HS-5 (cell line): ENCODE measurements at places on chromosomes 4 and X.

DNA sequence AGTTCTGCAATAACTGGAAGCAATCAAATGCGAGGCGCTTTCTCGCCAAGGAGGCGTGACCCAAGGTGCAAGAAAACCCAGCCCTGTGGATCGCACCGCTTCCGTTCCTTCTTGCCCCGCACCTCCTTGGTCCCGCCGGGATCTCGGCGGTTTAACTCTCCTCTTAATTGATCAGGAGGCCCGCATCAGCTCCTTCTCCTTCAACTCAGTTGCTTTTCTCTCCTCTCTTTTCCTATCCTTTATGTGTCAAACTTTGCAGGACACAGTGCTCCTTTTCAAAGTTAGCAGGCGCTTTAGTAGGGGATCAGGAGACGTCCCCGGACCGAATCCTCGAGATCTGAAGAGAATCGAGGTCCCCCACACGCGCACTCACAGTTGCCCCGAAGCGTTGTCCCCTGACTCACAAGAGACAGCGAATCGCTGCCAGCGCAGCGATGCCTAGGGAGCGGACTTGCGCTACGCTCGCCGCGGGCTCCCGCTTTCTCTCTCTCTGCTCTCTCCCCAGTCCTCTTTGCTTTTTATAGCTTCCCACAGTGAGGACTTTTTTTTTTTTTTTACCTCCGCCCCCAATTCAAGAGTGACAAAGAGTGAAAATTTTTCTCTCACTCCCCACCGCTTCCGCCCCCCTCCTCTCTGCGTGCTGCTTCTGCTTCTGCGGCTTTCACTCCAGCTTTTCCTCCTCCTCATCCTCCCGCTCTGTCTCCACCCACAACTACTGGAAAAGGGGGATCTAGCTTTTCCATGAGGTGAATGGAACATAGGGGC is at the start of gene DKK2:
TSS of gene DKK2 (minus strand) at position 495 of the 765 bp plus-strand sequence. CDS start 722 bp downstream, outside the sequence.
- DNase-seq, result no peak

DNA sequence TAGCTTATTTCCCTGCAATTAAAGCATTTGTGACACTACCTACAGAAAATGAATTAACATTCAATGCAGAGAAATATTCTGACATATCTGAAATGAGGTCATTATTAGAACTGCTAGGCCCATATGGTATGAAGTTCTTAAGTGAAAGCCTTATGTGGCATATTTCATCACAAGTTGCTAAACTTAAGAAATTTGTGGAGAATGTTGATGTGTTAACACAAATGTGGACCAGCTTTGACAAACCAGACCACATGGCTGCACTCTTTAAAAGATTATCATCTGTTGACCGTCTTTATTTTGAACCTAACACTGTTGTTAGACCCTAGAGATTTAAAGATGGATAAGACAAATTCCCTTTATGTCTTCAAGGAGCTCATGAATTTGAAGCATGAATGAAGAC is 1024.1 kb downstream of the RPA4 start:
- no peak for DNase-seq

DNA sequence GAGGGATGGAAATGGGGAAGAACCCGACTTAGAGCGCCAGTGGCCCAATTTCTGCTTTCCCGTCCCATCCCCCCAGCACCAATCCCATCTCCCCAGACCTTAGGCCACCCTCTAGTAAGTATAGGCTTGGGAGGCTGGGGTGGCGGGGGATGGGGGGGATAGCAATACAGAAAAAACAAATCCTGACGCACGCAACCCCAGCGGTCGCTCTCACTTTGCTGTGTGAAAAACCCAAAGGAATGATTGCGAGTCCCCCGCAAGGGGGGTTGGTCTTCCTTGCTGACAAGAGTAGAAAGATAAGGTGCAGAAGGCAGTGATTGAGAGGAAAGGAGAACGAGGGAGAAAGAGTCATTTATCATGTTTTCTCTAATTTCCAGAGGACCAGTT is 863 bp downstream of the CPE start:
- DNase-seq, result no peak

DNA sequence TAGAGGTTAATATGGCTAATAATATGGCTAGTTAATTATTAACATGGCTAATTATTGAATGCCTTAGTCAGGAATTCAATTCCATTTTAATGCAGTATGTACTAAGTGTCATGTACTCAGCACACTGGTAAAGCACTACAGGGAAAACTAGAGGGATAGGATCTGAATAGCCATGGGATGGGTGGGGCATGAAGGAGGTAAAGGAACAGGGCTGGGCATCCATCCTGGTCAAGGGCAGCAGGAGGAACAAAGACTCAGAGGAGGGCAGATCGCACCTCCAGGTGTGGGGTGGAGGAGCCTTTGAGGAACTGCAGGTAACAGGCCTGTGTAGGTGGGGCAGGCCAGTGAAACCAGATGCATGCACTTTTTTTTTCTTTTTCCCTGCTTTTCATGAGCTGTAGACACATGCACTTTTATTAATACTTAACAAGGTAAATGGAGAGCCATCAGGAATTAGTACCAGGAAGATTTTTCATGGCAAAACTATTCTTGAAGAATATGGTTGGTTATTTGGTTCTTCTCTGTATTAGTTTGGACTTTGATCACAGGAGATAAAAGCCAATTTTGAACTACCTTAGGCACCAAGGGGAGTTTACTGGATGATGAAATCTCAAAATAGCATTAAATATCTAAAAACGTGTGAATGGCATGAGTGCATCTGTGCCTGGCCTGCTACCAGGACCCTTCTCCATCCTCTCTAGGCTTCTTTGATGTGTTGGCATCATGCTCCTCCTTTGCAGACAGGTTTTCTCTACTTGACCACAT is 88.3 kb downstream of the CC2D2A start:
- no peak for DNase-seq

DNA sequence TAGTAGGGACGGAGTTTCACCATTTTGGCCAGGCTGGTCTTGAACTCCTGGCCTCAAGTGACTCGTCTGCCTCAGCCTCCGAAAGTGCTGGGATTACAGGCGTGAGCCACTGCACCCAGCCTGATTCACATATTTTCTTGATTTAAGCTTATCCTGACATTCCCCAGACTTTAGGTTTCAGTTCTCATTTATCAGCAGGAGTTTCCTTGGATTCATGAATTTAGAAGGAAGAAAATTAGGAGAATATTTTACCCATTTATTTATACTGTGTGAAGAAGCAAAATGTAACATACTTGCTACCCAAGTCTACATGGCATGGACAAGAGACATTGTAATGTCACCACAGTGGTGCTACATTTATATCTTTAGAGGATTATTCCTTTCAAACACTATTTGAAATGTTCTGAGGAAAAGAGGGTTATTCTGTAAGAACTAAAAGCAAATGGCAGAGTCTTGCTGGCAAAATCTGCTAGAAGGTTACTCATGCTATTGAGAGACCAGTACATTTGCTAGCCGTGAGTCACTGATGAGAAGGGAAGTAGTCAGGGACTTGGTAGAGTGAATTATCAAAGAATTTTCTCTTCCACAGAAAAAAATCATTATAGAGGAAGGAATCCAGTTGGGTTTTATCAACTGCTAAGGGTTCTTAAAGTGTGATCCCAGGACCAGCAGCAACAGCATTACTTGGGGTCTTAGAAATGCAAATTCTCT is 26.1 kb upstream of the CFAP299 start:
- DNase-seq, result peak; percentile 78

GRCh38 chr4:98793658-98794057 is 135.2 kb upstream of the TSPAN5 start:
- DNase-seq, result no peak
